ENCODE measurements at places on chromosomes 12 and 14.

DNA sequence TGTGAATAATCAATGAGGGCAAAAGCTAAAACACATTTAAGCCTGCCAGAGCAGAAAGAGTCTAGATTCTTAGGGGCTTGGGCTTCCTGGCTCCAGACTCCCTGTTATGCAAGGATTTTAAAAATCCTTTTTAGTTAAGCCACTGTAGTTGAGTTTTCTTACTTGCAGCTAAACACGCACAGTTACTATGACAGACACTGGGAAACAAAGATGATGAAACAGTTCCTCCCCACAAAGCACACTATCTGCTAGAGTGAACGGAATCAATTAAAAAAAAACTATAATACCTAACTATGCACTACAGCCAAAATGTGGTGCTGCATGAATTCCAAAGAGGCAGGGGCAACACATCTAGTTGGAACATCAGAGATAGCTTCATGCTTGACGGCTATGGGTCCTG is 28.2 kb downstream of the RPS6KA5 start:
- no peak for DNase-seq

DNA sequence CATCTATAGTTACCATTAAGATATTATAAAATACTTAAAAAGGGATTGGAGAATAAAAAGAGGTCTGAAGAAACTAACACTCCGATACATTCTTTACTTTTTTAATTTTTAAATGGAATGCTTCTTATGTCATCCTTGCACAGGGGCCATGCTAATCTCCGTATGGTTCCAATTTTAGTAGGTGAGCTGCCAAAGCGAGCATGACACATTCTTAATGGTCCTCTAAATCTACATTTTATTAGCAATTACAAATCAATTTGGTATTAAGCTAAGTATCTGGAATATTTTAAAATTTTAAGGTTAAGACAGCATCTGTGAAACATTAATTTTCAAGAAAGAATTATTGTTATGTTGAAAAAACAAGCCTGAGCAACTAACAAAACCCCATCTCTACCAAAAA is 6.2 kb upstream of the ARID4A start:
- no peak for DNase-seq

DNA sequence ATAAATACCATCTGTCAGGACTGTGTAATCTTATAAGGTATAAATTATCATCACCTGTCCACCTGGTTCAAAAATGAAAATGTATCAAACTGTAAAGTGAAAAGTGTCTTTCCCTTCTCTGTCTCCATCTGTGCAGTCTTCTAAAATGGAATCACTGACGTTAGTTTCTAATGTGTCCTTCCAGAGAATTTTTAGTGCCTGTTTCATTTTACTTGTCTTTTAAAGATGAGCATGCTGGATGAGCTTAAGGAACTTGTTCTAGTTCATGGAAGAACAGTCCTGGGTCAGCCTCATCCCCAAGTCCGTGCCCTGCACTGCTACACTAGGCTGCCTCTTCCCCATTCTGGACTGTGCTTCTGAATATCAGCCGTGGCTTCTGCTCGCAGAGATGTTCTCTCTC is 5.4 kb upstream of the NT5DC3 start:
- DNase-seq = no peak

GRCh38 chr14:100748403-100748802 is 21.7 kb downstream of the DLK1 start:
- DNase-seq = no peak

GRCh38 chr12:78088391-78088832 is 257.7 kb downstream of the NAV3 start:
- DNase-seq = peak; percentile 67

- no peak for DNase-seq
These were observed 920.1 kb downstream of the FLRT2 start for GRCh38 chr14:86450085-86450484.

GRCh38 chr12:98123021-98123461 is 392.3 kb upstream of the TMPO start:
- no peak for DNase-seq

GRCh38 chr12:20376984-20377383 is 8.6 kb downstream of the PDE3A start:
- DNase-seq = no peak

GRCh38 chr12:14239350-14239934 is 126.0 kb upstream of the ATF7IP start:
- no peak for DNase-seq

GRCh38 chr14:101507836-101508150 is 53.5 kb upstream of the DIO3 start:
- no peak for DNase-seq

GRCh38 chr12:27710592-27711316 is at the start of gene MRPS35:
Gene MRPS35, plus strand, starts transcription at chr12:27710832. Its CDS starts 12 bp downstream, at chr12:27710844.
- peak; percentile 87 for DNase-seq

DNA sequence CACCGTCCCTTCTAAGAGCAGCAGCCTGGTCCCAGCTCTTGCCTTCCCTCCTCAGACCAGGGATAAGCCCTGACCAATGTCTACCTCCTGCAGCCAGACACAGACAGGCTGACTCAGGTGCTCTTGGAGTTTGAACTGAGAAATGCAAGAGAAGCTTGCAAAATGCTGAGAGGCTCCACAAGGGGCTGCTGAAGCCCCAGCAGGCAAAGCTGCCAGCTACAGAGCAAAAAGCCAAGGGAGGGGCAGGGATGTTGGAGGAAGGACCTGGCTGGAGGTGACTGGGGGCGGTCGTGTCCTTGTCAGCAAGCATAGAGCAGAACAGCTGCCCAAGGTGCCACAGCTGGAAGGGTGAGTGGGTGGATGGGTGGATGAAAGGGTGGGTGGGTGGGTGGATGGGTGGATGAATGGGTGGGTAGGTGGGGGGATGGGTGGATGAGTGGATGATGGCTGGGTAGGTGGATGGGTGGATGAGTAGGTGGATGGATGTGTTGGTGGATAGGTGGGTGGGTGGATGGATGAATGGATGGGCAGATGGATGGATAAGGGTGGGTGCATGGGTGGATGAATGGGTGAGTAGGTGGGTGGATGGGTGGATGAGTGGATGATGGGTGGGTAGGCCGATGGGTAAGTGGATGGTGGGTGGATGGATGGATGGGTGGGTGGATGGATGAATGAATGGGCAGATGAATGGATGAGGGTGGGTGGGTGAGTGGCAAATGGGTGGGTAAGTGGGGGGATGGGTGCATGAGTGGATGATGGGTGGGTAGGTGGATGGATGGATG is 4.0 kb upstream of the INF2 start:
- no peak for DNase-seq

DNA sequence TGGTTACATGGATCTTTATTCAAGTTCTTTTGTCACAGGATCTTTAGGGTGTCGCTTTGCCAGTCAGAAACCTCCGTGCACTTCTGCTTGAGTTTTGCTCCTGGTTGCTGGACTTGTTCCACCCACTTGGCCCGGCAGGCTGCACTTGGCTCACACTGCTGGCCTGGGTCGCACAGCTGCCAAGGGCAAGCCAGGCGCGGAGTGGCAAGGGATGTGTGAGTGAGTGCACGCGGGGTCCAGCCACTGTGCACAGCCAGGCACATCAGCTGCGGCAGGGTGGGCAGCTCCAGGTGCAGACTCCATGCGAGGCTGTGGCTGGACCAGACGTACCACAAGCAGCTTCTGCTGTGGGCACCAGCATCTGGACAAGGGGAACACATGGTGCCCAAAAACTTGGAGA is 76.6 kb downstream of the DERA start:
- no peak for DNase-seq

GRCh38 chr14:23568600-23569331 is 1.2 kb upstream of the AP1G2 start:
- DNase-seq = no peak

GRCh38 chr14:31229009-31229408 is 21.4 kb upstream of the HECTD1 start:
- no peak for DNase-seq

GRCh38 chr12:106581543-106582248 is 1.1 kb upstream of the RFX4 start:
- DNase-seq = no peak

- no peak for DNase-seq
These were observed 96.9 kb downstream of the STXBP6 start for GRCh38 chr14:24952851-24953666.

- DNase-seq = no peak
These were observed 21.8 kb upstream of the PCNX1 start for GRCh38 chr14:70885343-70886022.

GRCh38 chr14:23306412-23307145 is at the start of gene BCL2L2:
Gene BCL2L2, plus strand, starts transcription at chr14:23306833. Its CDS starts 935 bp downstream, at chr14:23307768.
- peak; percentile 85 for DNase-seq

- no peak for DNase-seq
These were observed 63.2 kb upstream of the GALNT9 start for GRCh38 chr12:132392389-132393244.

DNA sequence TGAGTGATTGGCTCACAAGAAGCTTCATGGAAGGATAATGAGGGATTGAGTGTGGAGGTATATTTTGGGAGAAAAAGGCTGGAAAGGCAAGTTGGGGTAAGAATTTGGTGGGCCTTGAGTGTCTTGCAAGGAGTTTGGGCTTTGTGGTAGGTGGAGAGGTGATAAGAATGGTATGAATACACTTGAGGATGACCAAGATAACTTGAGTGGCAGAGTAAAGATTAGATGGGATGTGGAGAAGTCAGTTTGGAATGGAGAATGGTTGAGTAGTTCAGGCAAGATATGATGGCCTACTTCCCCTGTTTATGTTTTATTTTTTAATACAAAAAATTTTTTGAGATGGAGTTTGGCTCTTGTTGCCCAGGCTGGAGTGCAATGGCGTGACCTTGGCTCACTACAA is 9.1 kb downstream of the ADCK1 start:
- DNase-seq = no peak

DNA sequence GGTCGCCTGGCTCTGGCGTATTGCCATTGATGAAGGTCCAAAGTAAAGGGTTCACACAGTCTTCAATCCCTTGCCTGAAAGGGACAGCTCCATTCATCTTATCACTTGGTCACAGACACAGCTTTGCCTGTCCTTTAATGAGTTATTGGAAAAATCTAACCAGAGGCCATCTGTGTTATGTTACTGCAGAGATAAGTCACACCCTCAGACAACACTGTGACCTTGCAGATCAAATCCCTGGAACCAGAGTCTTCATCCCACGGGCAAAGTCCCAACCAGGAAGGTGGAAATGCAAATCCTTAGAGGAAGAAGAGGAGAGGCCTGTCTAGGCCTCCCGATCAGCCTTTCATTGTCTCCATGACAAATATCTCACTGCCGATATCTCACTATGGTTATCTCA is 68.3 kb upstream of the SCN8A start:
- DNase-seq = no peak

GRCh38 chr12:13032164-13032563 is 12.0 kb upstream of the FAM234B start:
- DNase-seq = no peak

DNA sequence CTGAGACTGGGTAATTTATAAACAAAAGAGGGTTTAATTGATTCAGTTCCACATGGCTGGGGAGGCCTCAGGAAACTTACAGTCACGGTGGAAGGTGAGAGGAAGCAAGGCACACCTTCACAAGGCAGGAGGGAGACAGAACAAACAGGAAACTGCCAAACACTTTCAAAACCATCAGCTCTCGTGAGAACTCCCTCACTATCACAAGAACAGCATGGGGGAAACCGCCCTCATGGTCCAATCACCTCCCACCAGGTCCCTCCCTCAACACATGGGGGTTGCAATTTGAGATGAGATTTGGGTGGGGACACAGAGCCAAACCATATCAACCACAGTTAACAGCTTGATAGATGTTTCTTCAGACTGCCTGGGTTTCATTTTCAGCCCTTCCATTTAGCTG is 6.2 kb upstream of the GNPNAT1 start:
- DNase-seq = no peak

GRCh38 chr14:26143057-26143456 is 454.8 kb downstream of the NOVA1 start:
- no peak for DNase-seq

GRCh38 chr14:93965946-93966474 is 10.4 kb downstream of the ASB2 start:
- DNase-seq = no peak

- no peak for DNase-seq
These were observed 42.7 kb upstream of the NEDD1 start for GRCh38 chr12:96864335-96864734.

- DNase-seq = no peak
These were observed 4.9 kb upstream of the MRPL52 start for GRCh38 chr14:22824711-22825359.

GRCh38 chr14:103846543-103847450 is 578 bp downstream of the PPP1R13B start:
- DNase-seq = no peak

DNA sequence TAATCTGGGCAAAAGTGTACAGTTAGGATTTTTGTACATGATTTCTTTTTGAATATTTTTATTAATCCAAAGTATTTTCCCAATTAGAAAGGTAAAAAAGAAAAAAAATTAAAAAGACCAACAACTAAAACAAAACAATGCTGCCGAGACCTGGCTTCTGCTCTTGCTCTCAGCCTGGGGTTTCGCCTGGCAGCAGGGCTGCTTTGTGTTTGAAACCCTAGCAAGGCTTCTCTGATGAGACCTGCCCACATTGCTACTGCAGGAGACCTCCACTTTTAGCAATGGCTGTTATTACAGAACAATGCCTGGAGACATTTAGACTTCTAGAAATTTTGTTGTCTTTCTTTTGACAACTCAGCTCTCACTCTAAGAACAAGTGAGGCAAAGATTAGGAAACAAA is 1153.0 kb upstream of the TMEM132C start:
- DNase-seq = no peak

DNA sequence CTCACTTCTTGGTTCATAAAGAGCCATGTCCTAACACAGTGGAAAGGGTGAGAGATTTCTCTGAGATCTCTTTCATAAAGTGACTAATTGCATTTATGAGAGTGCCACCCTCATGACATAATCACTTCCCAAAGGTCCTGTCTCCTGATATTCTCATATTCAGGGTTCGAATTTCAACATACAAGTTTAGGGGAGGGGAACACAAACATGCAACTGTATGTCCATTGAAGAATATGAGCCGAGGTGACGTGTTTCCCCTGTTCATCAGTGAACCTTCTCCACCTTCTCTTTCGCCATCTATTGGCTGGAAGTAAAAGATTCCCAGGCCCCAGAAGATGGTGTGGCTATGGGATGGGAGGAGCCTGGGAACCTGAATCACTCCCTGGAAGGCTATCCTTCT is 354.2 kb upstream of the ATP2B1 start:
- DNase-seq = no peak

DNA sequence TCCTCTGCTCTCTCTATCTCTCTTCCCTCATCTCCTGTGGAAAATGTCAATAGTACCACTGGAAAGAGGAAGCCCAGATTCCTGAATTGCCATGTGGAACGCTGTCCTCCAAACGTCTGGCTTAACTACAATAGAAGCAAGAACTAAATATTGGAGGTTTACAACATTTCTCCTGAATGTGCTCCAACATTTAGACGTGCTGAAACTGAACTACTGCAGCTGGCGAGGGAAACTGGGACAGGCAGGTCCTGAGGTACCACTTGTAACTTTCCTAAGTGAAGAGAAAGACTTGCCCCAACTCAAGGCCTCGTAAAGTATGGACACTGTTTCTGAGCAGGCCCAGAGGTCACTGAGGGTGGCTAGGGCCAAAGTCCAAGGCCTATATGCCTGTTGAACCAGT is 187.7 kb downstream of the NTF3 start:
- DNase-seq = no peak

GRCh38 chr14:37580146-37580545 is 14.9 kb downstream of the FOXA1 start:
- DNase-seq = no peak
